ENCODE measurements at places on chromosomes 12 and 14.
A peak's percentile ranks its signal among the peaks of the same experiment; 100 is the strongest.

DNA sequence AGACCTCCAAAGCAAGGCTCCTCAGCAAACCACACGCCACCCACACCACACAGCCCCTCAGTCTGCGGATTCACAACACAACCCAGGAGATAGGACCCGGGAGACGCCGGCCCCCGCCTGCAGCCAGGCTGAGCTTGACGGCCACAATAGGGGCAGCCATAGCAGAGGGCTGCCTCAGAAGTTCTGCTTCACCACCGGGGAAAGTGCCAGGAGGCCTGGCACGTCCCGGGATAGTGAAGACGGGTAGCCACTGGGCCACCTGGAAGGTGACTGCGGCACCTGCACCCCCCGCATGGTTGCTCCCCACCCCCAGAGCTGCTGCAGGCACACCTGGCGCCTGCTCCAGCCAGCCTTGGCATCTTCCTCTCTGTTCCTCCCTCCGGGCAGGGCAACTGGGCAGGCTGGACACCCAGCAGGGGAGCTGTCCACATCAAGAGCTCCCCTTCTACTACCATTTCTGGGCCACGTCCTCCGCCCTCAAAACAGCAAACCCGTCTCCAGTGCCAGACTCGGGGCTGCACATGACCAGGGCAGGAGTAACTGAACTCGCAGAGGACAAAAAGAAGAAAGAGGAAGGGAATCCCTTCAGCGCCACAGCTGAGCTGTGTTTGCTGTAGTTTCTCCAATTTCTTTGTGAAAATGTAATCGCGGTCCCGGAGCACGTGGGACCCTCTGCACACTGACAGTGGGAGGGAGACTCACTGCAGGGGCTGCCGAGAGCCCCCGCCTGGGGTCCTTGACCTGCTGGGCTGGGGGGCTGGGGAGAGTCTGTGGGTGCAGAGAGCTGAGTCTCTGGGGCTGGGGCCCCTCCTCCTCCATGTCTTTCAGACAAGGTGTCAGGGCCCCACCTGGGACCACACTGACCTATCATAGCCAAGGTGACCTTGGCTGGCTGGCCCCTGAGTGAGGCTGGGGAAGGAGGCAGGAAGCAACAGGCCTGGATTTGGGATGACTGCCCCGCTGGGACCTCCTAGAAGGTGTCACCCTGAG is 74.2 kb upstream of the C14orf180 start:
- no peak for DNase-seq

DNA sequence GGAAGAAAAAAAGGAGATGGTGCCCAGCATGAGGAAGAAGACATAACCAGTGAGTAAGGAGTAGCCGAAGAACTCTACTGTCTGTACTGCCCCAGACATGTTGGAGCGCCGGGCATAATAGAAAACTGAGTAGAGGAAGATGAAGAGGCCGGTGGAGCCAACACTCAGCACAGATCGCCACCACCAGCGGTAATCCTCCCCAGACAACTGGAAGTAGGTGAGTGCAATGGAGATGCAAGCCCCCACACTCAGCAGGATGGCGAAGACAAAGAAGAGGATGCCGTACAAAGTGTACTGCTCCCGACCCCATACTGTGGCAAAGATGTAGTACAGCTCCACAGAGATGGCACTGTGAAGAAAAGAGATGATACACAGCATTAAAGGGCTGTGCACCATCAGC is 844 bp upstream of the IPO4 start:
- no peak for DNase-seq

DNA sequence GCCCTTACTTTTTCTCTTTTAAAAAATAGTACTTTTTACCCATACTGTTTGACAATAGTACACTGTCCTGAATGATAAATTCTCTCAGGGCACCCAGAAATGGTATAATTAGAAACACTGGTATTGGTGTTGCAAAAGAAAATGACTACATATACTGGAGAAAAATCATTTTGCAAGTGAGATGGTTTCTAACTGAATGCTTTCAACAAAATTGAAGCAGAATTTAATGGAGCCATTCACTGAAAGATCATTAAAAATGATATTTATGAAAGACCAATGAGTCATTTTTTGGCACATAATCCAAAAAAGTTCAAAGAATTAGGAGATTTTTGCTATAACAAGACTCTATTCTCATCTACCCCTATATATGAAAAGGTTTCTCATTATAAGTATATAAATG is 68.8 kb downstream of the TMTC1 start:
- no peak for DNase-seq

- DNase-seq, result no peak
Observed at GRCh38 chr12:7750350-7750749, 3.2 kb upstream of the CLEC4C start.

DNA sequence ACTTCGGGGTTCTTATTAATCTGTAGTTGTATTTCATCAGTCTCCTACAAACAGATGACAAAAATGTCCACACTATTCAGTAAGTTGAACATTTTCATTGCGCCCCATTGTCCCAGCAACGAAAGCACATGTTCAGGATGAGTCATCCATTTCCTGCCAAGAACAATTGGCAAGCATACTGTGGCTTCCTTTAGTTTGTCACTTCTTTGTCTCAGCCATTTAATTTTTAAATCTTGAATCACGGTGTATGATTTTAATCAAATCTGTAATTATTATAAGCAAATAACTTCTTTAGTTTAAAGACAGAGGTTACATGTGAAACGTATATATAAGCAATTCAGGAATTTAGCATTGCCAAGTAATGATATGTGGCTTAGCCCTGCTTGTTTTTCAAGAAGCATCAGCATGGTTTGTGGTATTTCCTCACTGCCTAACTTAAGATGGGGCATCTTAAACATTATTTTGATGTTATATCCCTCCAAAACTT is 211.3 kb upstream of the KRR1 start:
- peak; percentile 23 for DNase-seq

DNA sequence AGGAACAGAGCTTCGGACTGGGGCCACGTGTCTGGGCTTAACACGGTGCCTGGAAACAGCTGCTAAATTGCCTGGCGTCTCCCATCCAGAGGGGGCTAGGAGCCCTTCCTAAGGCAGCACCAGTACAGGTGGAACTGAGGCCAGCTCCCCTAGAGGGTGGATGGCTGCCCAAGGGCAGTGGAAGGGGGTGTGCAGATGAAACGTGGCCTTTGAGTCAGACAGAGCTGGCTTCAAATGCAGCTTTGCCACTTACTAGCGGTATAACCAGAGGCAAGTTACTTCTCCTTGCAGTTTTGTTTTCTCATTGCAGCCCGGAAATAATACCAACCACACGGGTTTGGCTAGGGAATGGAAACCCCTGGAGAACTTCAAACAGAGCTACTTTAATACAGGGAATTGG is 59.3 kb upstream of the SLC24A4 start:
- no peak for DNase-seq

DNA sequence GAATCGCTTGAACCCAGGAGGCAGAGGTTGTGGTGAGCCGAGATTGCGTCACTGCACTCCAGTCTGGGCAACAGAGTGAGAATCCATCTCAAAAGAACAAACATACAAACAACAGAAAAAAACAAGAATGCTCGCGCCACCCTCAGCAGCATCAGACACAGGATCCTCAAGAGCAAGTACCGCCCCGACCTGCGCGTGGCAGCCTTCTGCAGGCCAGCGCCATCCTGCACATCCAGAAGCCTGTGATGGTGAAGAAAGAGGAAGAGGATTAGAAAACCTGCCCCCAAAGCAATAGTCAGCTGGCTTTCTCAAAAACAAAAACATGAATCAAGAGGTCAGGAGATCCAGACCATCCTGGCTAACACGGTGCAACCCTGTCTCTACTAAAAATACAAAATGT is 30.0 kb upstream of the EID3 start:
- DNase-seq, result no peak

- no peak for DNase-seq
Observed at GRCh38 chr12:63206909-63207308, 55.9 kb upstream of the AVPR1A start.

GRCh38 chr14:61695695-61696527 is 598 bp downstream of the HIF1A start:
- DNase-seq, result peak; percentile 33

DNA sequence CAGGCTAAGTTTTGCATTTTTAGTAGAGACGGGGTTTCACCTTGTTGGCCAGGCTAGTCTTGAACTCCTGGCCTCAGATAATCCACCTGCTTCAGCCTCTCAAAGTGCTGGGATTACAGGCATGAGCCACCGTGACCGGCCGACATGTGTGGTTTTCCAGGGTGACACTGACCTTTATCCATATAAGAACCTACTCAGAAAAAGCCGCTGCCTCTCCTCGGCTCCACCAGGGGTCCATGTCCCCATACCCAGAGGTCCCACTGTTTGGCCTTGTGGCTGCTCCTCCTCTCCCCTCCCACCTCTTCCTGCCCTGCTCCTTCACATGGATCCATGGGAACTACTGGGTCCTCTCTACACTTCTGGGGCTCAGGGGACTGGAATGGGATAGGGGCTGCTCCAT is 64.6 kb downstream of the PTPN21 start:
- DNase-seq, result no peak

DNA sequence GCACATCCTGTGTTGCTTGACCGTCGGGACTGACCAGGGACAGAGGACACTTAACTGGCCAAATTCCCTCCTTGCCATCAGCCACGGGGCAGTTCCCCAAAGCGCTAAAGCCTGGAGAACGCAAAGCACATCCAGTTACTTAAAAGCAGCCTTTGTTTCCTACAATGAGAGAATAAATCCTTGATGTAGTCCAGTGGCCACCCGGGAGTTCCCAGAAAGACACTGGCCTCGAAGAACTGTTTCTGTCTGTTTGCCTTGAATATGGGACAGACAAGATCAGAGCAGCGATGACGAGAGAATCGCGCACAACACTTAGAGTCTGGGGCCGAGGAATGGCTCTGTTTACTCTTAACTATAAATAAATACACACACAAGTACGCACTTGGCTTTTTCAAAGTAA is 102.2 kb downstream of the TNFAIP2 start:
- no peak for DNase-seq

DNA sequence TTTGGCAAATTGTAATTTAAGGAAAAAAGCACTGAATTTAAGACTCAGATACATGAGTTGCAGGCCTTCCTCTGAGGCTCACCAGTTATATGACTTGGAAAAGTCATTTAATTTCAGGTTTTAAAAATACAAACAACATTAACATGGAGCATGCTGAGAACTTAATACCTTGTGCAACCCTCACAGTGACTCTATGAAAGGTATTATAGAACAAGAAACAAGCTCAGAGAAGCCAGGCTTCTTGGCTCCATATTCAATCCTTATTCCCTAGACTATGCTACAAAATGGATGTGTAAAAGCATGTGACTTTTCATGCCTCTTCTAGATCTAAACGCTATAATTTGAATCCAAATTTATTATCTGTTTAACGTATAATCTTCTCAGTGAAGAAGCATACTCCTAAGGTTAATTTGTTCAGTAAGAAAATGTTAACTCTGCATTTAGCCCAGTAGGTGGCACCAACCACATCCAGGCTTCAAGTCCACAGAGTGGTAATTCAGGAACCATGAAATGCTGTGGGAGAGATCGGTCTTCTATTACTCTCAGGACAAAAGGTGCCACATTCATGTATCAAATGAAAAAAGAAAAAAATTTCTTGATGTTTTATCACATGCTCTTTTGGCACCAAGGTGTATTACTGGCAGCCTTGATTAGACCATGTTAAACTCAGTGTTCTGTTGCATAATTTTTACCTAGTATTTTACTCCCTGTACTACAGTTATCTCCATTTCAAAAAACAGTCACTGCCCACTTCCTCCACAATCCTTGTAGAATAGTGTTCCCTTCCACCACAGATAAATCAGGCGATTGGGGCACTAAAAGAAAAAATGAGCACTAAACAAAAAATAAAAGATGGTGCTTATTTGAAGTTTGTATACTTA is 9.3 kb downstream of the CCDC196 start:
- peak; percentile 56 for DNase-seq

GRCh38 chr12:130929363-130929762 is 24.3 kb upstream of the ADGRD1 start:
- no peak for DNase-seq

- DNase-seq, result no peak
Observed at GRCh38 chr12:49921299-49921698, 17.6 kb upstream of the FAIM2 start.

- no peak for DNase-seq
Observed at GRCh38 chr12:30063435-30063945, 279.7 kb upstream of the TMTC1 start.
